ENCODE measurements at places on chromosomes 13 and 19.

- DNase-seq: no peak
Measured at GRCh38 chr19:6236310-6237291, 43.2 kb downstream of the MLLT1 start.

DNA sequence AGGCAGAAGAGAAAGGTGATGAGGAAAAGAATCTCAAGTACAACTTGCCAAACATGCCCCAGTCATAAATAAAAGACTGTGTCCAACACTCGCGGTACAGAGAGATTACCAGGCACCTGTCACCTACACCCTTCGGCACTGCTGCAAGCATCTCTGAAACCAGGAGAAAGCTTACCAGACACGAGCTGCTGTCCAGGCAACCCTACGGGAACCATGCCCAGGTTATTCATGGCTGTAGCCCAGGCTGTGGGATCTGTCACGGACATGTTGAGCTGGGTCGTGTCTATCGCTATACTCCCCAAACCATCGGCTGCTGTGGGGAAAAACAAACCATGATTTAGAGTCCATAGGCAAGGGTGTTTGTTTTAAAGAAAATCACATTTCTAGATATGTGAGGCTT is 375.0 kb downstream of the ENOX1 start:
- peak; percentile 51 for DNase-seq

- no peak for DNase-seq
Measured at GRCh38 chr13:20831933-20832332, 58.2 kb upstream of the EEF1AKMT1 start.

GRCh38 chr13:21753117-21753729 is 82.3 kb downstream of the FGF9 start:
- DNase-seq: no peak

DNA sequence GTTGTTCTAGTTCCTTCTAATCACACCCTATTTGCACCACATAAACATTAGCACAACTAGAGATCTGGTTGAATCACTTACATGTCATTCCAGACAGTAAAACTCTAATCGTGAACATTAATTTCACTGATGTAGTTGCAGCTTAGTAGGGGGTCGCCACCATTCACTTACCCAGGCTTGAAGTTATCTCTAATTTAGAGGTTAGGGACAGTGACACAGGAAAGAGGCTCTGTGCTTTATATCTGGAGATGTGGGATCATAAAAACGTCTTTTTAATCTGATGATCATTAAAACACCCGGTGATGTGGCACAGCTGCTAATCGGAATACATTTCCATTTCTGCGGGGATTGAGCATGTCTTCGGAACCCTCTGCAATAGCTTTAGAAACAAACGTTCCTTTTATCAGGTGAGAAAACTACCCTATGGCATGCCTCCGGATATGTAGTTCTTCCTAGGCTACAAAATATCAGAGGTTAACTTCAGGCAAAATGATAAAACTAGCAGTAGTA is 523.0 kb downstream of the MYO16 start:
- DNase-seq: no peak

GRCh38 chr13:51797664-51798488 is 6.1 kb downstream of the DHRS12 start:
- peak; percentile 68 for DNase-seq

- DNase-seq: no peak
Measured at GRCh38 chr19:2239771-2240770, 3.4 kb downstream of the SF3A2 start.

DNA sequence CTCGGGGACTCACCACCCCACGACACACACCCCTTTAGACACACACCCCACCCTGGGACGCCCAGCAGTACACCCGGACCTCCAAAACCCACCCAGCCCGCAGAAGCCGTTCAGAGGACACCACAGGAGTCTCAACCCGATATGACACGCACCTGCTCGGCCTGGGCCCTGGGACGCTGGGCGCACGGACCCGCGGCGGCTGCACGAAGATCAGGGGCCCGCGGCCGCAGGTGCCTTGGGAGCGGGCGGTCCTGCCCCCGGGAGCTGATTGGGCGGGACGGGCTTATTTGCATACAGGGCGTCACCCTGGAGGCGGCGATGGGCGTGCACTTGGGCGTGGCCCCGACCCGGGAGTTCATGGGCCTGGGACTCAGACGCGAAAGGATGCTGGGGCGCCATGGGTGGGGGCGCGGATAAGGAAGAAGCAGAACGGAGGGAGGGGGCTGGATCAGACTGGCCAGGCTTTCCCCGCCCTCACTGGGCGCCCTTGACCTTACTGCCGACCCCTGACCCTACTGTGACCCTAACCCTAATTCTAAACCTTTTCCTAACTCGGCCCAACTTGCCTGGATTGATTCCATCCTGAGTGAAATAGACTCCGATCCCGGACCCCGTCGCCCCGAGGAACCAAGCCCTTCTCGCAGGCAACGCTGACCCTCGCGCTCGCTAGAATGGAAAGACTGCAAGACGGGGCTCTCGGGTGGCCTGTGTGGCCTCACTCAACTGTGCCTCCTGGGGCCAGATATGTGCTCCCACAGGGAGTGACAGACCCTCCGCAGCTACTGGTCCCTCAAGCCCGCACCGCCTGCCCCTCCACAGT is at the start of gene MEF2B:
Gene MEF2B (minus strand): TSS at position 211 of the 820 bp plus-strand sequence. CDS start 19,528 bp downstream, outside the sequence.
- peak; percentile 84 for DNase-seq

DNA sequence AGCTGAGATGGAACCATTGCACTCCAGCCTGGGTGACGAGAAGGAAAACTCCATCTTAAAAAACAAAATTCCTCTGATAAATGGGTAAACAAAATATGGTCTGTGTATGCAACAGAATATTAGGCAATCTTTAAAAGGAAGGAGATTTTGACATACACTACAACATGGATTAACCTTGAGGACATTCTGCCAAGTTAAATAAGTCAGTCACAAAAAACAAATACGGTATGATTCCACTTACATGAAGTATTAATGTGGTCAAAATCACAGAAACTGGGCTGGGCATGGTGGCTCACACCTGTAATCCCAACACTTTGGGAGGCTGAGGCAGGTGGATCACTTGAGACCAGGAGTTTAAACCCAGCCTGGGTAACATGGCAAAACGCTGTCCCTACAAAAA is 3.0 kb upstream of the ZNF444 start:
- no peak for DNase-seq

DNA sequence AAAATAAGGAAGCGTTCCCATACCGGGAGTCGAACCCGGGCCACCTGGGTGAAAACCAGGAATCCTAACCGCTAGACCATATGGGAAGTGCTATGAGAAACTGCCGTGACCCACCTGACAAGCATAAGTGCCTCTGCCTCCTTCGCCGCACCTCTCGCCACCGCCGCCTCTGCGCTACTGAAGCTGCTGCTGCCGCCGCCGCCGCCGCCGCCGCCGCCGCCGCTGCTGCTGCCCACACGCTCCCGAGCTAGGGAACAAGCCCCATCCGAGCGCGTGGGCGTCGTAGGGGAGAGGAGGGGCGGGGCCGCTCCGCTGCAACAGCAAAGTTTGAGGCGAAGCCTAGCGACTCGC is 610 bp upstream of the WBP4 start:
- DNase-seq: peak; percentile 94

DNA sequence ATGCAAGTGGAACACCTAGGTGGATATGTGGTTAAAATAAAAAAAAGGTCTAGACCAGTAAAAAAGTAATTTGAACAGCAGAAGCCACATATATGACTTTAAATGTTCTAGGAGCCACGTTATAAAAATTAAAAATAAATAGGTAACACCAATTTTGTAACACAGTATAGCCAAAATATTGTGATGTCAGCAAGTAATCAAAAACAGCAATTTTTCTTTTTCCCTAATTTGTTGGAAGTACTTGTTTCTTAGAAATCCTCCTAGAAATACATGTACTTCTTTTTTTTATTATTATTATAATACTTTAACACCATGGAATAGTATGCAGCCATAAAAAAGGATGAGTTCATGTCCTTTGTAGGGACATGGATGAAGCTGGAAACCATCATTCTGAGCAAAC is 25.7 kb upstream of the C1QTNF9B start:
- DNase-seq: no peak

GRCh38 chr13:20174656-20175405 is 14.0 kb upstream of the GJA3 start:
- DNase-seq: peak; percentile 60

GRCh38 chr13:37667702-37668101 is 69.1 kb upstream of the POSTN start:
- DNase-seq: no peak

DNA sequence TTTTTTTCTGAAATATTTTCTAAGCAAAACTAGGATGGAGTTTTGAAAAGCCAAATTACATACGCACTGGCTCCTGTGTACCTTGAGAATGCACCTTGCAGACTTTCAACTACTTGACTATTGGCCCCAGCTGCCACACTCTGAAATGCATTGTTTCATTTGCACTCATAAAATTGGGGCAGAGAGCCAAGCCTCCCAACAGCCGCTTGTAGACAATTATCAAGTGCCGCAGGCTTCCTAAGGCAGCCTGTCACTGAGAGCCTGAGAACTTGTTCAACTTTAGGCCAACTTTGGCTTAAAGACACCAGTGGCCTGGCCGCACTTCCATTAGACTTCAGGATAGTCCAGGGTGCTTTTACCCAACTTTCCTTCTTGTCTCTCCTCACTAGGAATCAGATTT is 115.7 kb upstream of the STARD13 start:
- DNase-seq: peak; percentile 30

DNA sequence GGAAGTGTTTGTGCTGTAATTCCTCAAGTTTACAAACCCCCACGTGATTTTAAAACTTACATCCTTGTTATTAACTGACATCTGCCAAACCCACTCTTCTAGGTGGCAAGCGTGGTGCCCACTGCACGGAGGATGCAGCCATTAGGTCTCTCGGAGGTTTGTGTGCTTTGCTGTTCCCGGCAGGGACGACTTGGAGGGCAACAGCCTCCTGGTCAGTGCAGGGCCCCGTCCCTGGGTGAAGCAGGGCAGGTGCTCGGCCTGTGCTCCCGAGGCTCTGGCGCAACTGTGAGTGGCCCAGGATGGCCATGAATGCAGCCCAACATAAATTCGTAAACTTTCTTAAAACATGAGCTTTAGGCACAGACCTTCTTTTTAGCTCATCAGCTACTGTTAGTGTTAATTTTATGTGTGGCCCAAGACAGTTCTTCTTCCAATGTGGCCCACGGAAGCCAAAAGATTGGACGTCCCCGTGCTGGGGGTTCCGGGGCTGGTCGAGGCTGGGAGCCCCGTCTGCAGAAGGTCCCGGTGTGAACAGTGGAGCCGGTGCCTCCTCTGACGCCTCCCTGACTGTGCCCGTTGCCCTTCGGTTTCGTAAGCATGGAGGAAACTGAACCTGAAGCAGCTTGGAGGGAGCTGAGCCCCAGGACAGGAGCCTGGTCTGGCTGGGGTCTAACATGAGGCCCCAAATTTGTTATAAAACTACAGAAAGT is 11.9 kb downstream of the GAS6 start:
- no peak for DNase-seq

GRCh38 chr13:25440061-25440460 is 68.3 kb downstream of the ATP8A2 start:
- DNase-seq: no peak

- no peak for DNase-seq
Measured at GRCh38 chr19:50739914-50740426, 16.8 kb downstream of the CLEC11A start.

GRCh38 chr19:18017275-18018083 is 9.5 kb downstream of the ARRDC2 start:
- DNase-seq: no peak

DNA sequence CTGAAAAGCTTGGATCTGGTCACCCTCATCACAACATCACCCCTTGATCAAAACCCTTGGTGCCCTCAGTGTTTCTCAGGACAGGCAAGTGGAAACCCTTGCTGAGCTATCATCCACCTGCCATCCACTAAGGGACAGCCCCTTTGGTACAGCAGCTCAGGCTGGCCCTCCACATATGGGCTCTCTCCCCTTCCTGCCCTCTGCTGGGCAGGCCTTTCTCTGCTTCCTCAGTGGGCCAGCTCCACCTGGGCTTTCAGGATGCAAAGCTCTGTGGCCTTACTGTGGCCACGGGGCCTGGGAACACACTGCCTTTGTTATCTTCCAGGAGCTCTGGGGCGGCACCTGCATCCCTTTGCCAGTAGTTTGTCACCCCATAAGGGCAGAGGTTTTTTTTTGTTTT is 4.9 kb downstream of the SUGP1 start:
- no peak for DNase-seq

DNA sequence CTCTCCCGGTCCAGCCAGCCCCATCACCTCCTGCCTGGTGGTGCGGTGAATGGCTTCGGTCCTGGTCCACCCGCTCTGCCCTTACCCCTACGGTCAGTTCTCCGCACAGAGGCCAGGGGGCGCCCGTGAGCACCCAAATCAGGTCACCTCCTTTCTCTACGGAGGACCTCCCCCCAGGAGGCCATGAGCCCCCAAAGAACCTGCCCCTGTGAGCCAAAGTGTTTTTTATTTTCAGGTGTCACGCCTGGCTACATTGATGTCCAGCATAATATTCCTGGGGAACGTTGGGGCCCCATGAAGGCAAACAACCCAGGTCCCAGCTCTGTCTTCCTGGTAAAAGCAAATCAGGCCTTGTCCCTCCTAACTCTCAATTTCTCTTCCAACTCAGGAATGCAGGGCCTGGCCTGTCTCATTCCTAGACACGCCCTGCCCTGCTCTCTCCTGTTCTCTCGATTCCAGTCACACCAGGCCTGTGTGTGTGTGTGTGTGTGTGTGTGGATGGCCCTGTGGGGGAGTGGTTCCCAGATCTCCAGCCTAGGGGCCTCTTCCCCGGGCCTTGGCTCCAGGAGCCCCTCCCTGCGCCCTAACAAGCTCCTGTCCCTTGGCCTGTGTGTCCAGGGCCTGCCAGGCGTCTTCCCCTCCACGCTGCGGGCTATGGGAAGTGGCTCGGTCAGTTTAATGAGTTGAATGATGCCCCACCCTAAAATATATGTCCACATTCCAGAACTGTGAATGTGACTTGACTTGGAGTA is 9.7 kb upstream of the GIPC1 start:
- no peak for DNase-seq

- DNase-seq: no peak
Measured at GRCh38 chr19:41476583-41476982, 33.6 kb downstream of the ERICH4 start.

- DNase-seq: peak; percentile 4
Measured at GRCh38 chr19:29542776-29543175, 17.0 kb downstream of the VSTM2B start.

DNA sequence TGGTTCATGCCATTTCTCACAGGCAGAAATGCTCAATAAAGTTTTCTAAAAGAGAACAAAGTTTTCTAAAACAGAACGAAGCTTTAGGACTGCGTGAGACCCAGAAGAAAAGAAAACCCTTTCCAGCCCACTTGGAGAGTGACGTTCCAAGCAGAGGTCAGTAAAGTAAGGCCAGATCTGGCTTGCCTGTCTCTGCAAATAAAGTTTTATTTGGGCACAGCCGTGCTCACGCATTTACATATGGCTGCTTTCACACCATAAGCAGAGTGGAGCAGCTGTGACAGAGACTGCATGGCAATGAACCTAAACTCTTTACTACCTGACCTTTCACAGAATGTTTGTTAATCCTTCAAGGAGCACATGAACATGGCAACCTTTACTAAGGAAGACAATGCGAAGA is 23.6 kb downstream of the IRS2 start:
- DNase-seq: no peak
